ENCODE measurements at places on chromosomes 5 and 9.

- no peak for DNase-seq
Measured at GRCh38 chr5:3030511-3031165, 279.2 kb upstream of the IRX2 start.

DNA sequence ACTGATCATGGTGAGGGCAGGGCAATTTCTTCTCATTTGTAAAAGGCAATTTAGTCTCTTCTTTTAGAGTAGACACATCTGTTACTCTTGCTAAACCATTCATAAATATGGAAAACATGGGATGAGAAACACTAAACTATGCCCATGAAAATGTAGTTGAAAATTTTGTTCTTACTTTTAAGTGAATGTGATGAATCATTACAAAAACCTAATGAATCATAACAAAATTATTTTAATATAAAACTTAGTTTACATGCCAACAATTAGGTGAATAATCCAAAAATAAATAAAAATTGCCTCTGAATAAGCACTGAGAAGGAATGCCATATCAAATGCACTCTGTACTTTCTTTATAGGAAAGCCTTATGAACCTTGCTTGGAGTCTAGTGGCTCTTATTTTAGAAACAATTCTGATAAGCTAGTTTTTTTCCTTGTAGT, 297.7 kb upstream of the EFNA5 start:
- DNase-seq = no peak

DNA sequence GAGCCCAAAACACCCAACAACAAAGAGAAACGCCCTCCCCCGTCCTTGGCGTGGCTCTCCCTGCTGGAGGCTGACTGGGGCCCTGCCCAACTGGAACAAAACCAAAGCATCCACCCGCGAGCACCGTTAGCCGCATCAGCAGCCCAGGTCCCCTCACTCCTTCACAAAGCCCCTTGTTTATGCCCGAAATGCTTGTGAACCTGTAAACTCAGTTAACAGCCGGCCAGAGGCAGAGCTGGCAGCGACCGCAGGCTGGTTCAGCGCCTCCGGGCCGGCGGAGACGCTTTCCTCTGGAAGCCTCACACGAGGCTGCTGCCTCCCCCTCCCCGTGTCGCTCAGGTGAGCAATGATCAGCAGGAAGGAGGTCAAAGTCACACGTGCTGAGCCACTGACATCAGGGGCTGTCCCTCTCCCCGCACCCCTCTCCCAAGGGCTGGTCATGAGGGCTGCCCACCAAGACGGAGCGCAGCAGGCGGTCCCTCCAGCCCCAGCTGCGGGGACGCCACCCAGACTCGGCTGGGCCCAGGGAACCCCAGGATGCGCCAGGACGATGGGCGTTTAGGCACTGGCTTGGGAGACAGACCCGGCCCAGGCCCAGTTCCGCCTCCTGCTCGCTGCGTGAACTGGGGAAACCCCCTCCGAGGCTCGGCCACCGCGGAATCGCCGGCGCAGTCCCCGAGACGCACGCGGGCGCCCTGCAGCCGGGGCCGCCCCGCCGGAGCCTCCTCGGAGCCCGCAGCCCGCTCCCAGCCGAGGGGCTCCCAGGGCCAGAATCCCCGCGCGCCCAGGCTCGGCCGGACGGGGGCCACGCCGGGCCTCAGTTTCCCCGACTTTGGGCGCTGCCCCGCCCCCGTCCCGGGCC, 563 bp downstream of the SNAPC4 start:
- DNase-seq = peak; percentile 21

GRCh38 chr9:71308454-71308853, 187.0 kb upstream of the TRPM3 start:
- no peak for DNase-seq

- no peak for DNase-seq
Measured at GRCh38 chr5:142427529-142427928, 102.7 kb upstream of the SPRY4 start.

DNA sequence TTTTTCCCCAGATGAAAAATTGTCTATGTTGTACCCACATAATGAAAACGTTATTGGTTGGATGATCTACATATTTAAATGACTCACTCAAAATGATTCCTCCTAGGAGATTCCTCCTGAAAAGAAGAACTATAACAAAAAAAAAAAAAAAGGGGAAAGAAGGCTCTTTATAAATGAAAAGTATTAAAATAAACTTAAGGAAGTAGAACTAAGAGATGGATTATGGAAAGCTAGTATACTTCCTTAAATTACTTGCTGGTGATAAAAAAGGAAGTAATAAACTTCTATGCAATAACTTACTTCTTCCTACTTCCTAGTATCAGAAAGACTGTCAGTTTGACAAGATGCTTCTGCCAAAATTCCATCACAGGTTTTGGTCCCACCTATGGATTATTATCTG, 1087.7 kb downstream of the CDH12 start:
- no peak for DNase-seq

GRCh38 chr9:73611032-73611431, 459.4 kb downstream of the ANXA1 start:
- DNase-seq = no peak

DNA sequence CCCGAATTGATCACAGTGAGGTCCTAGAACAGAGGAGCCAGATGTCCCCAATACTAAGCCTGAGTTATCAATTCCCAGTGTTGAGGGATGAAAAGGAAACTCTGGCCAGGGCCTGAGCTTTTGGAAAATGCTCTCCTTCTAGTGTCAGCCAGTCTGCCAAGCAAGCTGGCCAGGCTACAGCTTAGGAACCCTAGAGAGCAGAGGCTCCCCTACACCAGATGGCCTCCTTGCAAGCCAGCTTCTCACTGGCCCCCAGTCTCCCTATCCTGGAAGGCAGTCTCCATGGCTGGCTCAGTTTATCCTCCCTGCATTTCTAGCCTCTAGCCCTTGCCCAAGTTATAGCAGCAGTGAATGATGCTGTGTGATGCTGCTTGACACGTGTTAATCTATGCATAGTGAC, 204.7 kb upstream of the WWC1 start:
- DNase-seq = no peak

DNA sequence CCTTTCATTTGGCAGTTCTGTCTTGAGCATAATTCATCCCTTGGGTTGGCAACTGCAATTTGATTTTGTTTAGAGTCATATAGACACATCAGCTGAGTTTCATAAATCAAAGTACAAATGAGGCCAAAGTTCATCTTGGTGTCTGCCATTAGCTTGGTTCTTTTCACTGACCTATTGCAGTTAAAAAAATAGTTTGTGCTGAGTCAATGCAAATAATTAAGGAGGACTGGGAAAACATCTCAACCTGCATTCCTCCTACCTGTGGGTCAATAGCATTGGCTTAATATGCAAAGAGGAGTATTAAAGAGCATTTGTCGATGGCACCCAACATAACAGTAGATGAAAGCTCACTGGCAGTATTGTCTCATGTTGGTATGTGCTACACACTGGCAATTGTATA, 1.6 kb downstream of the PKD2L2 start:
- no peak for DNase-seq

DNA sequence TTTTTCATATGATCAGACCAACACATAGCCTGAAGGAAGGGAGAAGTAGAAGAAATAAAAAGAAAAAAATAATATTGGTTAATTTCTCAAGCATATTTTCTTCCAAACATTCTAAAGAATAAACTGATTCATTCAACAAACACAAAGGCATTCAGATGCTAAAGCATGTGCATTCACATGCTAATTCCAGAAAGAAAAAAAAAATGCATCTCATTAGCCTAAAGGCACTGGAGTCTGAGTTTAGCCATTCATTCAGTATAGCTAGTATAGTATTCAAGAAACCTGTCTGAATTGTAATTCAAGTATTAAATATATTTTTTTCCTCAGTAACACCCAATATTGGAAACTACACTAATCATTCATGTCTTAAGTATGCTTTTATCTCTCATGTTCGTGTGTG, 61.0 kb upstream of the FER start:
- no peak for DNase-seq

DNA sequence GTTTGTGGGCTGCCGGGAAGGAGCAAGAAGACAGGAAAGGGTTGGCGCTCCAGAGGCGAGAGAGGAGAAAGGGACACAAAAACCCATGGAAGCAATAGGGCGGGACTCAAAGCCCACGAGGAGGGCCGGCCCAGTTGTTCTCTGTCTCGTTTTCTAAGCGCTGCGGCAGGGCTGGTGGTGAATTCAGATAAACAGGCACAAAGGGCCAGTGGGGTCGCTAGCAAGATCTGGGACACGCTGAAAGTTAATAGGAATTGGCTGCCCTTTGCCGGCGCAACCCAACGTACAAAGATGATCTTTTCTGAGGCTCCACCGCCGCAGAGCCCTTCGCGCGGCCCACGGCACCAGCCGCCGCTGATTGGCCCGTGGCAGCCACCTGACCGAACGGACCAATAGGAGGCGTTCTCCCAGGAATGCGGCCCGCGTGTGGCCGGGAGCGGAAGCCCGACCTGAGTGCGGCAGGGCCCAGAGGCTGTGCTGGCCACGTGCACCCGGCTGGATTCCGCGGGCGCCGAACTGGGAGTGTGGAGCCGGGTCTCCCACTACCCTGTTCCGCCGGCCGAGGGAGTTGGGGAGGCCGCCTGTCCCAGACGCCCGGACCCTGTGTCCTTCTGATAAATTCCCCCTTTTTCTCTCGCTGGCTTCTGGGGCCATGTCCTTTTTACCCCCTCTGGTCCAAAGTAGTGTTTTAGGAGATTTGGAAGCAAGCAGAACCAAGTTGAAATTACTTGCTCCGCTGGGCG, 16.8 kb upstream of the NSD1 start:
- no peak for DNase-seq

DNA sequence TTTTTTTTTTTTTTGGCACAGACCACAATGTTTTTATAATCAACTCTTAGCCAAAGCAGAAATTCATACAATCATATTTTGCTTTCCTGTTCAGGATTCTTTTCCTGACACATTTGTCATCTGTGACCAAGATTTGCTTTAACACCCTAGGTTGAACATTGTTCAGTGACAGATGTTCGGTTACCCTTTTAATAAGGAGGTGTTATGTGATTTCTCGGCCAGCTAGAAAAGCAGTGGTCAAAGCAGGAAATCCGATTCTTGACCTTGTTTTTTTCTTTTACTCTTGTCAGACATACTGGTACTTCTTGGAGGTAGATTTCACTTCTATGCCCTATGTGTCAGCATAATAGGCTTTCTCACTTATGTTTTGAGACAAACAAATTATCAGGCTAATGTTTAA, 335.3 kb upstream of the ACTBL2 start:
- DNase-seq = no peak

DNA sequence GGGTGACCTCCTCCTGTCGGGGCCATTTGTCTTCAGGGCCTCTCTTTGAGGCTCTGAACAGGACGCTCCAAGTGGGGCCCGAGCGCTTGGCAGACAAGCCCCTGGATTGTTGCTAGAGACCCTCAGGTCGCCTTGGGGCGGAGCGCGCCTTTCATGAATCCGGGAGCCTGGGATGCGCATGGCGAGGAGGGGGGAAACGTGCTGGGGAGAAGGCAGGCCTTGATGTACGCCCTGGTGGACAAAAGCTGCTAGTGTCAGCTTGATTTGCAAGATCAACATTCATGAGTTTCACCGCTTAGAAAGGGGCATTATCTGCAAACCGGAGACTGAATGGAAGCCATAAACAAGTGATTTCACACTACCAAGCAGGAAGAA, 226.3 kb downstream of the SMARCA2 start:
- no peak for DNase-seq

GRCh38 chr9:113599646-113600022, 136.1 kb downstream of the RGS3 start:
- no peak for DNase-seq

- no peak for DNase-seq
Measured at GRCh38 chr9:105258225-105258737, 13.8 kb downstream of the SLC44A1 start.

DNA sequence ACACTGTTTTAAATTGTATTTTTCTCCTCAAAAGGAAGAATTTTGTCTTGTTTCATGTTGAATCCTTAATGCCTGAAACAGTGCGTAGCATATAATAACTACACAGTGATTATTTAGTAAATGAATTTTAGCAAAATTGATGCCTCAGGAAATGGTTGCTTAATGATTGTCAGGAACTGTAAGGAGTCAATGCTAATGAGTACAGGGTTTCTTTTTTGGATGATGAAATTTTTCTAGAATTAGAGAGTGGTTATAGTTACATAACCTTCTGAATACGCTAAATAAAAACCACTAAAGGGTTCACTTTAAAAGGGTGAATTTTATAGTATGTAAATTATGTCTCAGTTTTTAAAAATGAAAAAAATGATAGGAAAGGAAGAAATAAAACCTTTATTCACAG, 14.9 kb downstream of the FAM151B start:
- DNase-seq = no peak

- no peak for DNase-seq
Measured at GRCh38 chr9:95189251-95190098, 128.0 kb downstream of the FANCC start.

DNA sequence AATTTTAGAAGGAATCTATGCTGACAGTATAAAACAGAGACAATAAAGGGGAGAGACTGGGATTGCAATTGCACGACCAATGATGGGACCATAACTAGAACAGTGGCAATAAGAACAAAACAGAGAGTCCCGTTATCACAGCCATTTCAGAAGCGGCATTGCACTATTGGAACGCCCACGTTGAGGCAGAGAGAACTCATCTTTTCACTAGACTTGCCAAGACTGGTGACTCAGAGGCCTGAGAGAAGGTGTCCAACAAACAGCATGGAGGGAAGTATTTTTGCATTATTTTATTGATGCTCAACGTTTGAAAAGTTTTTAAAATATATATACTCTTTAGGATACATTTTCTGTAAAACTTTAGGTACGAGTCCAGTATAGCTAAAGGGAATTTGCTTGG, 737.7 kb downstream of the TLE1 start:
- DNase-seq = no peak

- no peak for DNase-seq
Measured at GRCh38 chr9:34956648-34957047, 1.4 kb upstream of the PHF24 start.

DNA sequence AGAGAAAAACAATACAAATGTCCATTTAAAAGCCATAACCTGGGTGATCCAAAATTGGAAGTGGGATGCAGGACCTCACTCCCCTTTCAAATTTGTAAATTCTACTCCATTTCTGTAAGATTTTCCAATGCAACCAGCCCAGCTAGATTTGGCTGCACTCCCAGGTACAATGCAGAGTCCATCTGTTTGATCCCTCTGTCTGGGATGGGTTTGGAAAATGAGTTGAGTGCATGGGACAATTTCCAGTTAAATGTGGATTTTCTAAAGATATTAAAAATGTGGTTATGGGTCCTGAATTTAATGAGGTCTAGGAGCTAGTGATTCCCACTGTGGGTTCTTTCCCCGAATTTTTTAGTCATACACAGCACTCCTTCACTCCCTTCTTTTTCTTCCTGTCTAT, 104.0 kb upstream of the ATP10B start:
- DNase-seq = no peak

GRCh38 chr5:122402955-122403685, 91.1 kb downstream of the SNCAIP start:
- DNase-seq = no peak

DNA sequence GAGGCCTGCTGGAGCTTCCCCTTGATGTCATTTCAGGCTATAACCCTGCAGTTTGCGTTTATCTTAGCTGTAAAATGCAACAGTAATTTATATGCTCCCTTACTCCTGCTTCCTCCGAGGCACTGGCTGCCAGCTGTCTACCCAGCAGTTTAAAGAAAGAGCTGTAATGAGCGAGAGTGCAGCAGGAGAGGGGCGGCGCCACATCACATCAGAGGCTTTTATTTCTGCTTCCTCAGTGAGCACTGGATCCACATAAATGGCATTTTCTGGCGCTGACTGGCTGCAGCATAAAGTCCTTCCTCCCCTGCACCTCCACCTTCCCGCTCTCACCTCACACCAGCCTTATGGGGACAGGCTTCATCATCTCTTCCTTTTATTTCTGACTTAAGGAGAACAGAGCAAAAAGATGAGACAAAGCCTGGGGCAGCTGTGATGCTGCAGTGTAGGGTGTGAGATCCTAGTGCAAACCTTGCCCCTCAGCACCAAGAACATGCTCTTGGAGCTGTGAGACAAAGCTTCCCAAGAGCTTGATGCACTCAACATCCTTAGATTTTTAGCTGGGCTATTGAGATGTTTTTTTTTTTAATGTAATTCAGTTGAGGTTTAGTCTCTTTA, 829.6 kb upstream of the ZNF608 start:
- peak; percentile 66 for DNase-seq
